ENCODE measurements at places on chromosomes 6 and 20.

GRCh38 chr6:33885132-33886057, 81.6 kb upstream of the MLN start:
- peaks cover 2% of the 10 kb centered on the region for H3K27me3 ChIP-seq
- DNase-seq, result no peak
- H3K27ac ChIP-seq, result no peak overlapping the region
- no peaks in the 10 kb centered on the region for H3K36me3 ChIP-seq
- no peak overlapping the region for H3K4me3 ChIP-seq

DNA sequence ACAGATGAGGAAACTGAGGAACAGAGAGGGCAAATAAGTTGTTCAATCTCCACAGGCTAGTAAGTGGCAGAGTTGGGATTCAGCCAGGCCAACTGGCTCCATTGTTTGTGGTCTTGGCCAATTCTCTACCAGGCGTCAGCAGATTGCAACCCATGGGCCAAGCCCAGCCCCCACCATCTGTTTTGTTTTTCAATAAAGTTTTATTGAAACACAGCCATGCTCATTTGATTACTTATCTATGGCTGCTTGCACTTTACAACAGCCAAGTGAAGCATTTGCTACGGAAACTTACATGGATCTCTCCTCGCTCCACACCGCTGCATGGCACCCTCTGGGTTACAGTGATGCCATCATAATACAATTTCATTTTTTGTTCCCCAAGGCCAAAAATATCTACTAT, 90.8 kb downstream of the ZNF217 start:
- peaks cover 3% of the 10 kb centered on the region for H3K36me3 ChIP-seq
- DNase-seq, result no peak
- no peak overlapping the region for H3K27ac ChIP-seq

DNA sequence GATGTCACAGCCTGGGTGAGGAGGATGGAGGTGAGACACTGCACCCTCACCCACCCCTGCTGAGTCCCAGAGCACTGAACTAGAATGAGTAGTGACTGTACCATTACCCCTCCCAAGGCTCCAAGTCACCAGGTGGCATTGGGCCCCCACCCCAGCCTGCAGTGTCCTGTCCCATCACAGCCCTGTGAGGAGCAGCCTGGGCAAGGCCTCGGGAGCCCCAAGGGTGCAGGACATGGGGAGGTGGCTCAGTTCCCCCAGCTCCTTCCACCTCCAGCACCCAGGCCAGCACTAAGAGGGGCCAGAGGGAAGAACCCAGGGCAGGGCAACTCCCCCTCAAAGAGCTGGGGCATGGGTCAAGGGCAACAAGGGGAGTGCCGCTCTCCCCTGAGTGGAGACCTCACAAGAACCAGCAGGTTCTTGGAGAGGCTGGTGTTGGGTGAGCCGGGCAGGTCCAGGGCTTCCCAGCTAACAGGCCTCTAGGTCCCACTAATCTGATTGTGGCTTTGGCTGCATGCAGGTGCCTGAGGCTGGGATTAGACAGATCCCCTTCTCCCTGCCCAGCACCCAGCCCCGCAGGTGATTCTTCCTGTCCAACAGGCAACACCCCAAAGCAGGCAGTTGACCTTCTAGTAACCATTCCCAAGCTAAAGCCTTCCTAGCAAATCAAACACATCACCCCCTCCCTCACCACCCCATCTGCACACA, 2.6 kb downstream of the CST4 start:
- no peaks in the 10 kb centered on the region for H3K4me1 ChIP-seq
- no peak overlapping the region for H3K4me3 ChIP-seq
- DNase-seq, result no peak
- H3K36me3 ChIP-seq, result no peaks in the 10 kb centered on the region
- H3K27me3 ChIP-seq, result peaks cover 7% of the 10 kb centered on the region

GRCh38 chr6:101163611-101164010, 229.9 kb upstream of the GRIK2 start:
- H3K4me3 ChIP-seq, result no peak overlapping the region
- H3K4me1 ChIP-seq, result no peaks in the 10 kb centered on the region
- no peak overlapping the region for H3K27ac ChIP-seq
- no peaks in the 10 kb centered on the region for H3K27me3 ChIP-seq
- no peak for DNase-seq

Data from memory B cell (primary cell).